ENCODE measurements at places on chromosomes 12 and 14.

DNA sequence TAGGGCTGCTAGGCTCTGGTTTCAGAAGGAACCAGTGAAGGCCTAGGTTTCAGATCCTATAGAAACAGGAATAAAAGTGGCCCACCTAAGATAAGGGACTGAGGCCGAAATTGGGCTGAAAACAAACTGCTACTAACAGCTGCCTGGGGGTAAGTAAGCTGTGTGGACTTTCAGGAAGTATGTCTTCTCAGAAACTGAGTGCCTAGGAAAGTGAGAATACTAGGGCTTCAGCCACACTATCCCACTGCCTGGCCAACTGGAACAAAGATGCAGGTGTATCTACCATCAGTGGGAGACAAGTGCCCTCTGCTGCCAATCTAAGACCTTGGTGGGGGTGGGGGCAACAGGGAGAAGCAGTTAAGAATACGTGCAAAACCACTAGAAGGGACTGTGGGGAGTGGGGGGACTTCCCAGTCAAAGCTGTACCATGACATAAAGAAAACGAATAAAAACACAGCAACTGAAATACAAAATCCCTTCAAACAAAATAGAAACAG is 82.5 kb downstream of the MED13L start:
- DNase-seq, result no peak

DNA sequence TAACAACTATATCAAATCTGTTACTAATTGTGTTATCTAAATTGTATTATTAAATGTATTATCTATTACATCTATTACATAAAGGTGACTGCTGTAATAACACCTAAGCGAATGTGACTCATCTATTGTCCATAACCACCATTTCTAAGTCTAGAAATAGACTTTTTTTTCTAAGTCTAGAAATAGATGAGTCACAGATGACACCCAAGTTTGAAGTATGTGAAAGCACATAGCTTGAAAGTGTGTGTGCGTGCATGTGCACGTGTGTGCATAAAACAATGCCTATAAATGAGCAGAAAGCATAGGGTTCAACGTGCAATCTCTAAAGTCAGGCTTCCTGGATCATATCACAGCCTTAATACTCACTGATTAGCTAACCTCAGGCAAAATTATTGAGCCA is 451.3 kb upstream of the USP15 start:
- DNase-seq, result no peak

- no peak for DNase-seq
Observed at GRCh38 chr12:90038289-90038688, 329.7 kb upstream of the ATP2B1 start.

- DNase-seq, result no peak
Observed at GRCh38 chr12:89276860-89277259, 75.4 kb downstream of the DUSP6 start.

- DNase-seq, result no peak
Observed at GRCh38 chr12:130868412-130868811, 3.5 kb upstream of the RAN start.

DNA sequence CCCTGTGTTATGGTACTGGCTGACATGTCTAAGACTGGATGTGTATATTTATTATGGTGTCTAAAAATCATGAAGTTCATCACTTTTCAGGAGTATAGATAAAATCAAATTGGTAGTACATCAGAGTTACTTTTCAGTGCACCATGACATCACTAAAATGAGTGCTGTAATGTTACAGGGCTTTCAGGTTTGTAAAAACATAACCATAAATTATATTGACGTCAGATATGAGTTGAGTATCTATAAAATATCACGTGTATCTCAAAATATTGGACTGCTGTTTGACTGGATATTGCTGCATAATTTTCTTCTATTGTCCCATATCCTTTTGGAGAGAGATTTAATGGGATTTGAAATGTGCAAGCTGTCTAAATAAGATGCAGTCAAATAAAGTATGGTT is 22.0 kb downstream of the NAA30 start:
- DNase-seq, result no peak

DNA sequence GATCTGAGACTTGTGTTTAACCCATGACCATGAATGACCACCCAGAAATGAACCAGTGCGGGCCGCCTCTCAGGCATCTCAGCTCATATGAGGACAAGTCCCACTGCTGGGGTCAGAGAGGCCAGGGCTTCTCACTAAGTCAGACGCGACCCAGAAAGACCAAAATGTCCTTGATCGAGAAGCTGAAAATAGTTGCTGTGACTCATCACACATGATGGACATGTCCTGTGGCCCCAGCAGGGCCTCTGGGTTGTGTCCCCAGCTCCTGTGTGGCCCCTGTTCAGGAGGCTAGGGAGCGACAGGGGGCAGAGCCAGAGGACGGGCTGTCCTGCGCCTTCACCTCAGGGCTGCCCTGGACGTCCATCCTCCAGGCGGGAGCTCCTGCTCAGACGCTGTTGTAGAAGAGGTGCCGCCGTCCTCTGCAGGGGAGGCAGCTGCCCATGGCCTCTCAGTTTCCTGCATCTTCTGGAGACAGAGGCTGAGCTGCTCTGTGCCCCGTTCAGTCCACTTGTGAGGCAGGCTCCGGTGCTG is 29.0 kb upstream of the FAM181A start:
- no peak for DNase-seq

- DNase-seq, result no peak
Observed at GRCh38 chr12:50411051-50411660, 10.5 kb downstream of the LARP4 start.

- no peak for DNase-seq
Observed at GRCh38 chr12:6532927-6533652, 1.2 kb upstream of the GAPDH start.
